ENCODE measurements at places on chromosomes 16 and 17. TPM values are rescaled to one million over a fixed set of nuclear protein-coding genes. Genes with fewer than 3 reads are reported as not detected.

PRSS33 gene
- total RNA-seq = 0.39 TPM

TBC1D28 gene
- total RNA-seq = 0.26 TPM

SYCE1L gene
- total RNA-seq = 24.8 TPM

EPX gene
- not detected for total RNA-seq

AATK gene
- 6.0 TPM for total RNA-seq

UTS2R gene
- total RNA-seq = not detected

EIF3CL gene
- total RNA-seq = 119 TPM

BRICD5 gene
- total RNA-seq = 31.2 TPM

DNA sequence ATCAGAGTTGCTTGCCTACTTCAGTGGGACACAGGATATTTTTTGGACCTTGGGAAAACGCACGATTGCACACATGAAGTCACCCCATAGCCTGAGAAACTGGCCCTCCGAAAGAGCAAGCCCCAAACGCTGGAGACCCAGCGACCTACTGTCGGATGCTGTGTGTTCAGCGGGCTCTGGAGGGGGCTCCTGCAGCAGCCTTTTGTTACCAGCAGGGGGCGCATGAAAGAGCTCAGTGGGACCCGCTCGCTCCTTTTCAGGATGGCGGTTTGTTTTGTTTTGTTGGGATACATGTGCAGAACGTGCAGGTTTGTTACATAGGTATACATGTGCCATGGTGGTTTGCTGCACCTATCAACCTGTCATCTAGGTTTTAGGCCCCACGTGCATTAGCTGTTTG is 28.4 kb downstream of the MYH3 start:
- H3K27ac ChIP-seq = no peak overlapping the region
- H3K36me3 ChIP-seq = peaks cover 7% of the 10 kb centered on the region
- H3K4me3 ChIP-seq = no peak overlapping the region
- no peaks in the 10 kb centered on the region for H3K27me3 ChIP-seq
- no peaks in the 10 kb centered on the region for H3K4me1 ChIP-seq
- no peak for DNase-seq

- H3K36me3 ChIP-seq = no peaks in the 10 kb centered on the region
- H3K27ac ChIP-seq = no peak overlapping the region
- no peaks in the 10 kb centered on the region for H3K27me3 ChIP-seq
- peaks cover 59% of the 10 kb centered on the region for H3K4me1 ChIP-seq
- DNase-seq = peak; percentile 52
Measured at GRCh38 chr16:73713778-73714495, 582.7 kb upstream of the PSMD7 start.

GRCh38 chr16:56792967-56793366 is 63.0 kb downstream of the NUP93 start:
- DNase-seq = no peak
- H3K36me3 ChIP-seq = no peaks in the 10 kb centered on the region
- no peaks in the 10 kb centered on the region for H3K27me3 ChIP-seq
- H3K4me3 ChIP-seq = no peak overlapping the region
- peaks cover 20% of the 10 kb centered on the region for H3K4me1 ChIP-seq

GRCh38 chr17:8338753-8339140 is 893 bp upstream of the ODF4 start:
- H3K36me3 ChIP-seq = no peaks in the 10 kb centered on the region
- no peak for DNase-seq
- peaks cover 12% of the 10 kb centered on the region for H3K4me1 ChIP-seq
- peak overlapping the region; percentile 8 for H3K27ac ChIP-seq
- H3K27me3 ChIP-seq = peaks cover 13% of the 10 kb centered on the region

DNA sequence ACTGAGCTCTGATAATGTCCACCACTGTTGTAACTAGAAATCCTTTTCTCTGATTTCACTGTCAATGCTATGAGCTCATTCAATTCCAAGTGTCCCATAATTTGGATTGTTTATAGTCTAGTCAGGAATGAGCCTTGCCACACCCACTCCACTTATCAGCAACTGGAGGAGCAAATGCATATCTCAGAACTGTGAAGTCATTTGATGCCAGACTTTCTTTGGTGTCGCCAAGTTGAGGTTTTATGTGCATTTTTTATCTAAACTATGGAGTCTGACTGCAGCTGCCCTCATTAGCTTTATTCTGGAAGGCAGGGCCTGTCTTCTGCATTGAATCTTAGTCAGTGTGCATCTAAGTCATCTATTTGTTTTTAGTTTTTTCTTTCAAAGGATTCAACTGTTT is 361.3 kb downstream of the PMP22 start:
- no peak for DNase-seq
- H3K36me3 ChIP-seq = peaks cover 8% of the 10 kb centered on the region
- H3K27ac ChIP-seq = no peak overlapping the region
- H3K4me1 ChIP-seq = peaks cover 43% of the 10 kb centered on the region
- H3K4me3 ChIP-seq = no peak overlapping the region

DNA sequence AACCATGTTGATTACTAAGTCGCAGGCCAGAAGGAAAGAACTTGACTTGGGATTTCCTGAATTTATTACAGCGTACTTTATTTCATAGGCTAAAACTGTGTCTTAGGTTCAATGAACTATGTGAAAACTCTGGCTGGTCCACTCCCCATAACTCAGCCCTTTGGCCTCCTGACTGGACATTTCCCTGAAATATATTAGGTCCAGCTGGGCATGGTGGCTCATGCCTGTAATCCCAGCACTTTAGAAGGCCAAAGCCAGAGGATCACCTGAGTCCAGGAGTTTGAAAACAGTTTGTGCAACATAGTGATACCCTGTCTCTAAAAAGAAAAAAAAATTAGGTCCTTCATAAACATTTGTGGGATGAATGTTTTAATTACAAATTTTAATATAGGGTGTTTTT is 97.0 kb downstream of the CYLD start:
- no peak for DNase-seq
- peaks cover 23% of the 10 kb centered on the region for H3K27me3 ChIP-seq
- H3K4me1 ChIP-seq = peaks cover 28% of the 10 kb centered on the region
- no peak overlapping the region for H3K27ac ChIP-seq
- peaks cover 5% of the 10 kb centered on the region for H3K36me3 ChIP-seq
- no peak overlapping the region for H3K4me3 ChIP-seq

GRCh38 chr17:33024688-33025486 is 33.2 kb downstream of the SPACA3 start:
- H3K27me3 ChIP-seq = peaks cover 16% of the 10 kb centered on the region
- H3K27ac ChIP-seq = no peak overlapping the region
- no peaks in the 10 kb centered on the region for H3K36me3 ChIP-seq
- no peak for DNase-seq

- peaks cover 18% of the 10 kb centered on the region for H3K4me1 ChIP-seq
- peaks cover under 1% of the 10 kb centered on the region for H3K27me3 ChIP-seq
- H3K36me3 ChIP-seq = no peaks in the 10 kb centered on the region
- peak overlapping the region; percentile 2 for H3K27ac ChIP-seq
Measured at GRCh38 chr17:44782326-44782850, 23.6 kb downstream of the ADAM11 start.

DNA sequence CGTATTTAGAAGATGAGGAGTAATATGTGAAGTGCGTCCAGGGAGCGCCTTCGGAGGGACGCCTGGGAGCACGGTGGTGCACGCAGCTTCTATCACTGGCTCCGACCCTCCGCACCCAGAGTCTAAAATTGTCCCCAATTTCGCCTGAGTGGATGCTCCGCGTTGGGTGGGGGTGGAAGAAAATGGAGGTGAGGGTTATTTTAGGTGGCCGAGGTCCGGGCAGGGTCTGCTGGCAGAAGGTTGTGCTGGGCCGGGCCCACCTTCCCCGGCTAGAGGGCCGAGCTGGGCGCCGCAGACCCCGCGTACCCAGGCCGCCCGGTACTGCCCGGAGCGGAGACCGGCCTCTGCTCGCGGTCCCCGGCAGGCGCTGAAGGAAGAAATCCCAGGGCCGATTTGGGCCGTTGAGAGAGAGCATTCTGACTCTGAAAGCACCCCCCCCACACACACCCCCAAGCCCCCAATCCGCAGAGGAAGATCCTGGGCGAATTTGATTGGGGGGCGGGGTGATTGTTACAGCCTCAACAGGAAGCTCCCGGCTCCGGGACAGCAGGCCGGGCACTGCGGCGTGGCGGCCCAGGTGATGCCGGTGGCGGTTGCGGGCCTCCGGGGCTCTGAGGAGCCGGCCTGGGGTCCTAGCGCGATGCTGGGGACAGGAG is 3.0 kb downstream of the BAHCC1 start:
- H3K4me3 ChIP-seq = peak overlapping the region; percentile 99
- peaks cover 61% of the 10 kb centered on the region for H3K4me1 ChIP-seq
- peaks cover 15% of the 10 kb centered on the region for H3K36me3 ChIP-seq
- peaks cover 39% of the 10 kb centered on the region for H3K27me3 ChIP-seq
- no peak for DNase-seq

DNA sequence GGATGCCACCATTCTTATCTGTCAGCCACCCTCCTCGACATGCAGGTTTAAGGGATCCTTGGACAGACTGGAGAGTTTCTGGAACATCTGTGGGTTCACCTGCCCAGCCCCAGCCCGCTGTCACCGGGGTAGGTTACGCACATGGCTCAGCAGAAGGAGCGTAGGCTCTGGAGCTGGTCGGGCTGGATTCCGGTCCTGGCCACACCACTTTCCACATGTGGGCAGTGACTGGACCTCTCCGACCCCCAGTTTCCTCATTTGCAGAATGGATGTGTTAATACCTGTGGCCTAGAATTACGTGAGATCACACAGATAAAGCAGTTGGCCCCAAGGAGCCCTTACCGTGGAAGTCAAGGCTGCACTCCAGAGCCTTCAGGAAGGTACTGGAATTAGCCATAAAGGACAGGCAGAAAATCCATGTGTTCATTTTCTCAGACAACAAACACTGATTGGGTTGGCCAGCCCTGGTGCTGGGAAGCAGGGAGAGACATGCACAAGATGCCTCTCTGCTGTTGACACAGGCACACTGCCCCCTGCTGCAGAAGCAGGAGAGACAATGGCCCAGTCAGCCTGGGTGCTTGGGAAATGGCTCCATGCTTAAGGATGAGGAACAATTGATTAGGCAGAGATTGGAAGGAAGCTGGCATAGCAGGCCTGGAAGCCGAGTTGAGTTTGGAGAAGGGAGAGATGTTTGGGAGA is 58.8 kb downstream of the SF3B3 start:
- H3K4me1 ChIP-seq = no peaks in the 10 kb centered on the region
- no peak overlapping the region for H3K27ac ChIP-seq
- peak overlapping the region; percentile 12 for H3K4me3 ChIP-seq
- peaks cover 3% of the 10 kb centered on the region for H3K27me3 ChIP-seq
- DNase-seq = no peak

- no peak overlapping the region for H3K4me3 ChIP-seq
- H3K27ac ChIP-seq = peak overlapping the region; percentile 13
- no peak for DNase-seq
Measured at GRCh38 chr17:40550608-40551007, 14.7 kb downstream of the CCR7 start.

- peaks cover 52% of the 10 kb centered on the region for H3K4me1 ChIP-seq
- no peak for DNase-seq
- peak overlapping the region; percentile 24 for H3K4me3 ChIP-seq
- H3K27ac ChIP-seq = peak overlapping the region; percentile 38
Measured at GRCh38 chr17:61196302-61196704, 203.3 kb upstream of the TBX2 start.

DNA sequence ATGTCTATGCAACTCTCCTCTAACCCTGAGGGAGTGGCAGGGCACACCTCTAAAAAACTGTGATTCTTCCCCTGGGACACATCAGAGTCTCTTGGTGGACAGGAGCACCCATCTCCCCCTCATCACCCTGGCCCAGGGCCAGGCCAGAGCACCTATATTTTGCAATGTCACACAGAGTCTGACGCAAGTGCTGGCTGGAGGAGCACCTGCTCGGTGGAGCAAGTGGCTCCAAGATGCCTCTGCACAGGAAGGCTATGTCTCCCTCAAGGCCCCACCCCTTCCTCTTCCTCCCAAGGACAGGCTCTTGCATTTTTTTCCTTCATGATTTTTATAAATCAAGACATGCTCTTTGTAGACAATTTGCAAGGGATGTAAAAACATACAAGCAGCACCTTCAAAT is 13.3 kb downstream of the SNN start:
- no peak overlapping the region for H3K4me3 ChIP-seq
- no peaks in the 10 kb centered on the region for H3K4me1 ChIP-seq
- H3K27me3 ChIP-seq = no peaks in the 10 kb centered on the region

DNA sequence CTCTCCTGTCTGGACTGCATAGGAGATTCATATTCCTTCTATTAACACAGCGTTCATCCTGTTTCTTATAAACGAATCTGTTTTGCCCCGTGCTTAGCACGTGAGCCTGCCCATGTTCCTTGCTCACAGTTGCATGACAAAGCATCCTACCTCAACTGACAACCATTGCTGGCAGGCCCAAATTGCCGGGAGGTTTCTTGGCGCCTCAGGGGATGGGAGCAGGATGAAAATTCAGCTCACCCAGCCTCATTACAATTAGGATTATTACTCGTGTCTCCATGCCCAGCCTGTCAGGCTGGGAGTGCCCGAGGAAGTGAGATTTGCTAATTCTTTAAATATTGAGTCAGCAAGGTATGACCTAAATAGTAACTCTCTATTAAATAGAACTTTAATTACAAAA is 36.7 kb upstream of the HELZ start:
- H3K4me3 ChIP-seq = no peak overlapping the region
- no peaks in the 10 kb centered on the region for H3K27me3 ChIP-seq
- H3K4me1 ChIP-seq = no peaks in the 10 kb centered on the region
- no peak for DNase-seq
- H3K27ac ChIP-seq = no peak overlapping the region

GRCh38 chr16:4322121-4323052 is 6.5 kb downstream of the GLIS2 start:
- H3K4me3 ChIP-seq = no peak overlapping the region
- H3K36me3 ChIP-seq = no peaks in the 10 kb centered on the region

DNA sequence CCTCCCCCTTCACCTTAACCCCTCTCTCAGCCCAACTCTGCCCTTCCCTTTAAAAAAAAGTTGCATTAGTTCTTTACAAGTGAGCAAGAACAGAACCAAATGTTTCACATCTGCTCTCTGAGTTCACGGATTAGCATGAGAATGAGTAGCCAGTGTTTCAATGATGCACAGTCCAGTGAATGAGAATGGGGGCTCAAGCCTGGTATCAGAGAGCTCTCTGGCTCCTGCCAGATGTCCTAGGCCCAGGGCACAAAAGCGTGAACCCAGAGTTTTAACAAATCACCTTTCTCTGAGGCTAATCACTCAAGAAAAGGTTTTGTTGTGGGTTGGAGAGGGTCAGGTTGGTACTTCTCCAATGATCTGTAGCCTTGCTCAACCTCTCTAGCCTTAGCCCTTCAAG is 41.5 kb upstream of the HS3ST3A1 start:
- peak overlapping the region; percentile 50 for H3K4me3 ChIP-seq
- H3K4me1 ChIP-seq = peaks cover 47% of the 10 kb centered on the region
- peaks cover 4% of the 10 kb centered on the region for H3K27me3 ChIP-seq
- no peaks in the 10 kb centered on the region for H3K36me3 ChIP-seq
